ENCODE measurements at places on chromosomes 5 and 9.

GRCh38 chr9:16064771-16065170 lies 511.9 kb downstream of the CCDC171 start:
- no peak for DNase-seq

GRCh38 chr9:98288881-98289280 lies 33.4 kb upstream of the TBC1D2 start:
- no peak for DNase-seq

DNA sequence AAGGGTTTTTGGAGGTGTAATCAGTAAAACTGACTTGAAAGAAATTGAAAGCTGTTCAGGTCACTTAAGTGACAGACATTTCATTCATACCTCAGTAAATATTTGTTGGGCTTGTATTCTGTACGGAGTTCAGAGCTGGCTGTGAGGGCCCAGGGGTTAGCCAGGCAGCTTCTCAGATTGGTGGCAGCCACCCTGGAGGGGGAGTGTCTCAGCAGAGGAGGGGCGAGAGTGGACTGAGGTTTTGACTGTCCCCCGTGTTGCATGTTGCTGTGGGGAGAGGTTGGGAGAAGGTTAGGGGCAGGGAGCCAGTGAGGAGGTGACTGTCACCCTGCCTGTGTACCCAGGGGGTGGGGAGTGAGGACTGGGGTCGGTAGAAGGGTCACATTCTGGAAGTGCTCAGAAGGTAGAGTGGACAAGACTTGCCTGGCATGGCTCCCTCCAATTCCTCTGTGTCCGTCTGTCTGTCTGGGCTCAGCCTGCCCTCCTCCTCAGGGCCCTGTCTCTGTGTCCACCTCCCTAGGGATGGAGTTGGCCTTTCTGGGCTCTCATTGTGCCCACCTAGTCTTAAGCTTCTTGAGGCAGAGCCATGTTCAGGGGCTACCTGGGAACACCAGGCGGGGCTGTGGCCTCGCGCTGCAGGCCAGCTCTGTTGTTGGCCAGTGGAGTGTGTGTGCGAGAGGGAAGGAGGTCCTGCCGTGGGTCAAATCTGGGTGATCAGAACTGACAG lies 4.4 kb downstream of the PHF2 start:
- DNase-seq, result no peak

DNA sequence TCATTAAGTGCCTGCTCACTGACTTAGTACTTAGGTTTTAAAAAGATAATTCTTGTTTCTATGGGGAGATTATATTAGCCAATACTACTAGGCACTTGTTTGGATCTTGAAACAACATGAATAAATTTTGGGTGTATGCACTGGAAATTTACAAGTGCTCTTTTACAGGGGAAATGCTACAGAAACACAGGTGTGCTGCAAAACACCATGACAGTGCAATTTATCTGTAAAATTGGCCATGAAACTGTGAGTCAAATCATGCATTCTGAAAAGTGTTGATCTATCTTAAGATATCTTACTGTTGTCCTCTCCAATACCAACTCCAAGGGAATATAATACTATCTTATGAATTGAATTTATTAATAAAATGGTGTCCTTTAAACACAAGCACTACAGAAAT lies 12.1 kb upstream of the PCDHB1 start:
- DNase-seq, result no peak

- DNase-seq, result no peak
These were observed 70.0 kb upstream of the KLF4 start for GRCh38 chr9:107559494-107560086.

DNA sequence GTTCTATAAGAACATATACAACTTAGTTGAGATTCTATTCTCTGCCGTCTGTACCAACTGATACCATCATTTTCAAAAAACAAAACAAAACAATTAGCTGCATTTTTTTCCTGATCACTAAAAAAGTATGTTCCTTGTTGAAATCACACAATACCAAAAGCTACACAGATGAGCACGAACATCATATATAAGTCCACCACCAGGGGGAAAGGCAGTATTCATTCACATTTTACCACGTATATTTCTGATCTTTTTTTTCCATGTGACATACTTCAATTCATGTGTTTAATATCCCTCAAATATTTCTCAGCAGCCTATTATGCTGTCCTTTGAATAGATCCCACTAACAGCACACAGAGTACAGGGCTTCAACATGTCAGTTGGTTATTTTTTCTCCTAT lies 40.6 kb downstream of the IRX2 start:
- no peak for DNase-seq

DNA sequence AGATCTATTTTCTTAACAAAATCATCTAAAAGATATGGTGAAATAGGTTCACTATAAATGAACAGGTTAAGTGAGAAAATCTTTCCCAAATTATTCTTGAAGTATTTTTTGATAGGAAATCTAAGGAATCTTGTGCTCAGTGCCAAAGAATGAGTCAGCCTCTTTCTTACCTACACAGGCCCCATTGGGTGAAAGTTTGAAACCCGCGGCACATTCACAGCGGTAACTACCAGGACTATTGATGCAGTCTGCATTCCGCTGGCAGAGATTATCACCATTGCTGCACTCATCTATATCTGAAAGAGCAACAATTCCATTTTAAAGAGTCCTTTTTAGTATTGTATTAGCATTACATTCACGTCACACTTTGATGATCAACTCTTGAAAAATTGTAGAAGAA lies 221.8 kb downstream of the SLC12A2 start:
- no peak for DNase-seq

- no peak for DNase-seq
These were observed 1.4 kb upstream of the CDKN2AIPNL start for GRCh38 chr5:134413046-134413445.

- no peak for DNase-seq
These were observed 202.6 kb downstream of the ZSWIM6 start for GRCh38 chr5:61534481-61535267.

DNA sequence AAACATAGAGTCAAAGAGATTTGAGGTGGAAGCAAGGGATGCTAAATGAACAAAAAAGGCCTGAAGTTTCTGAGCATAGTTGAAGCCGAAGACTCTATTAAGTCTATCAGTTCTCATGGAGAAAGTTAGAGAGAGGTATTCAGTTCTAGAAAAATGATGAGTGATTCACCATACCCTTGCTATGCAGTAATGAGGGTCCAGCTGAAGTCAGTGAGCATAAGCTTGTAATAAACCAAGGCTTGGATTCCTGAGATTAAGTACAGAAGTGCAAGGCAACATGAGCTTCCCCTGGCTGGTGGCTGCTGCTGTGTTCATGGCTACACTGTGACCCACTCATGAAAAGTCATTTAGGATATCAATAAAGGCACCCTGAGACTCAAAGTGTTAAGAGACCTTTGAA lies 129.7 kb upstream of the MTAP start:
- no peak for DNase-seq

- DNase-seq, result no peak
These were observed 87.5 kb downstream of the GLDC start for GRCh38 chr9:6557883-6558616.

DNA sequence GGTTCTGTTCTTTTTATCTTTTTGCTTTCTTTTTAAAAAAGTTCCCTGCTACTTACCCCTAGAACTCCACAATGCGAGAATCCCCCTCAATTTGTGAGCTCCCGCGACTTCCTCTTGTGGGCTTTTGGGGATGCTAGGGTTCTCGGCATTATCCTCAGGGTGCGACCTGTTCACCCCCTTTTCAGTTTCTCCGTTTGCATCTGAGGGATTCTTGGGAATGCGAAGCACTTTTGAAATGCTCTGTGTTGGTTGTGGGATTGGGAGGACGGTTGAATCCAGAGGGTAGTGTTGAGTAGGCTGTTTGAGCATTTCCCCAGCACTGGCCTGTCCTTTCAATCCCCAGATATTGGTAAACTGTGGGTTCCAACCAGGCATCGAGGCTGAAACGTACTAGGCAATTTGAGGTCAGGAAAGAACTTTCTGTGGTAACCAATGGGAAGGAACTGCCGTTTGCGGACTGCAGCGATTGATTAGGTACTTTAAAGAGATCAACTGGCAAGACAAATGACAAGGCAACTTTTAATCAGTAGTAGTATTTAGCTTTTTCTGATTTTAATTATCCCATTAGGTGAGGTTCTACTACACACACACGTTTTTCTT lies 415 bp downstream of the XRCC4 start:
- DNase-seq, result no peak

GRCh38 chr9:76453785-76454184 lies 5.2 kb upstream of the GCNT1 start:
- no peak for DNase-seq

- no peak for DNase-seq
These were observed 27.3 kb downstream of the ANP32B start for GRCh38 chr9:98010445-98010844.

DNA sequence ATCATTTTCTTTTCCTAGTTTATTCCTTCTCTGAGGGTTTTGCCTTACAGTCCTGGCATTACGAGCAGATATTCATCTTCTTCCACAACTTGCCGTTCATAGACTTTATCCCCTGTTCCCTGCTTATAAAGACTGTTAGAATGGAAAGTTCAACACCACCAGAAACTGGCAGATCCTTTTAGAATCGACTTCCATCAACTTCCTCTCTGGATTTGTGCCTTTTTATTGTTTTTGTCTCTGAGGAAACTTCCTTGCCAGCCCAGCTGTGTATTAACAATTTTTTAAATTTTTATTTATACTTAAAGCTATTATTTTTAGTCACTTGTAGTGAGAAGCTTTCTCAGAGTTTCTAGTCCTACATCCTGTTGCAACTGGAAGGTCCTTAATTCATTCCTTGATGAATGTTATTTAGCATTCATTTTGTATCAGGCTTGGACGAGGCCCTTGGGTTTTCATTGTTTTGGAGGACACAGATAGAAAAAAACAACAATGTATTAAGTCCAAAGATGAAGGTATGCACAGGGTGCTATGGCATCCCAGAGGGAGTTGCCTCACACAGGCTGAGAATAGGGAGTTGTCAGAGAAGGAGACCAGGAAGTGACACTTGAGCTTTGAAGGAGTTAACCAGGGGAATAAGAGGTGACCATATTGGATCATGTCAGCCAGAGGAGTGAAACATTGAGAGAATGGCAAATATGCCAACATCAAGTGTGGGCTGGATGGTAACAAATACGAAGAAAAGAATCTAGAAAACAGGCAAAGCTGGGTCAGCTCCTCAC lies 81.3 kb downstream of the ADAMTSL1 start:
- DNase-seq, result no peak

GRCh38 chr9:37325778-37326177 lies 96.7 kb upstream of the GRHPR start:
- DNase-seq, result no peak

- no peak for DNase-seq
These were observed 40.4 kb downstream of the BASP1 start for GRCh38 chr5:17257705-17258273.

- DNase-seq, result no peak
These were observed 25.0 kb downstream of the LARP1 start for GRCh38 chr5:154780128-154780527.

GRCh38 chr9:130451509-130452388 lies 7.0 kb downstream of the ASS1 start:
- DNase-seq, result no peak

GRCh38 chr5:57842364-57843058 lies 359.9 kb upstream of the ACTBL2 start:
- no peak for DNase-seq

DNA sequence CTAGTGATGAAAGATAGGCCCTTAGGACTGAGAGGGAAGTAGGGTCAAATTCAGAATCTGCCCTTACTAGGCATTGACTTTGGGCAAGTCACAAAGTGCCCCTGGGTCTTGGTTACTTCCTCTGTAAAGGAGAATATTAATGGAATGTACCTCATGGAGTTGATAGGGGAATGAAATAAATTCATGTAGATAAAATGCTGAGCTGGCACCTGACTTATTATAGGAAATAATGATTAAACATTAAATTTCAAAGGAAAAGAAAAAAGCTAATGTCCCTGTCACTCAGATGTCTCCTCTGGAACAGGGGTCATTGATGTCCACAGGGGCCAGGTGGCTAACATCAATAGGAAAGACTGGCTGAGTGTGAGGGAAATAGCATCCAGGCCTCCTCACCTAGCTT lies 321.4 kb downstream of the TRIM32 start:
- DNase-seq, result no peak

DNA sequence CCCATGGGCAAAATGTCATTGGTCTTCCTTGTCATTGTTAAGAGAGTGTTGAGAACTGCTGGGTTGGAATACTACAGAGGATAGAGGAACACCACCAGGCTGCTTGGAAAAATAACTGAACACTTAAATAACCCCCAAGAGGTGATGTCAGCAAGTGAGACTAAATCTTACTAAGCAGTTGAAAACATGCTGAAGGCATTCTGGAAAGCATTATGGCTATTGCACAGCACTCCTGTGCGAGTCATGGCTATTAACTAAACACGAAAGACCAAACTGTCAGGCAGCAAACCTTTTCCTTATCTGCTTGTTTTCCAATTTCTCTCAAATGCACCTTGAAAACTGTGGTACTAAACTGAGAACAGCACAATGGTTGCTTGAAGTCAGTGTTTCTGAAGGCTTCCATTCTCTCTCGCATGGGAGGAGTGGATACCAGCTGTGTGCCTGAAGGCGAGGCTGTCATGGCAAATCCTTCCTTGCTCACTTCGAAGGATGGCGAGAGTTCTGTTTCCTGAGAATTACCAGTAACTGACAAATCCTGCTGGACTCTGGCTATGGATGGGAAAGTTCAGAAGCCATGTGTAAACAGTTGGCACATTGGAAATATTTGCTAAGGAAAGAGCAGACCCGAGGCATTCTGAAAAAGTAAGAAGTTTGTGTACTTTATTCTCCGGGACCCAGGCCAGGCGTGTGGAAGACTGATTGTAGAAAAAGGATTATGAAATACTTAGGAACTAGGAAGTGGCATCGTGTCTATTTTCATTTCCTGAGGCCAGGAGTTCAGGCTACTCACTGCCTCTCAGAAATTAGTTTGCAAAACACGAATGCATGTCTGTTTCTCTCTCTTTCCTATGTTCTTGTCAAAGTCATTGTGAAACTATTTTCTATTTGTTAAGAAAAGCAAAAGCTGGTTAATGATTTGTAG lies 182.1 kb downstream of the DMRT2 start:
- DNase-seq, result no peak

DNA sequence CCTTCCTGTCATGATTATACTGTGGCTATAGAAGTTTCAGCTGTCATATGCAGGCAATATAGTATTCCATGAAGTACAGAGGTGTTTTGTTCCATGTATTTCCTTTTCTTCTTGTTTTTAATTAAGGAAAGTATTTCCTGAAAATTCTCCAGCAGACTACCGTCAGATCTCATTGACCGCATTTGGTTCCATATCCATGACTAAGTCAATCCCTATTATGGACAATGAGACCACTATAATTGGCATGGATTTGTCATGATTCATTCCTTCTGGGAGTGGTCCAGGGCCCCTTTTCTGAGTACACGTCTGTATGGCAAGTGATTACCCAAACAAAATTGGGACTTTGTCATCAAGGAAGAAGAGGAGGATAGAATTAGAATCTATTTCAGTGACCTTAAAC lies 283.2 kb upstream of the CLINT1 start:
- DNase-seq, result no peak

DNA sequence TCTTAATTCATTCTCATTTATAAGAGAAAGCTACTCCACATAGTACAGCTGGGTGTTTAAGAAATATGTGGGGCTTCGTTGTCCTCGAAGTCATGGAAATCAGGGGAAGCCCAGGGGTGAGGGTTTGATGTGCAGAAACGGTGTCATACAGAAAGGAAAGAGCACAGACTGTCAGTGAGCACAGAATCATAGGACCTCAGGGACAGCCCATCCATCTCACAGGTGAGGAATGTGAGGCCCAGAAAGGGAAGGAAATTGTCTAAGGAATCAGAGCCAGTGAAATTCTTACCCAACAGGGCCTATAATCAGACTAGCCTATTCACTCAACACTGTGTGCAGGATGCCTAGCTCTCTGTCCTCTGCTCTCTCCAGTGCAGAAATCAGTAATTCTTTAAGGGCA lies 535.6 kb downstream of the SPOCK1 start:
- no peak for DNase-seq

Measured in CD4-positive, alpha-beta T cell (primary cell).